ENCODE measurements at places on chromosomes 2 and 18.
A peak's percentile ranks its signal among the peaks of the same experiment; 100 is the strongest.

- no peak for DNase-seq
Measured at GRCh38 chr18:8348051-8348720, 261.1 kb upstream of the RAB12 start.

- no peak for DNase-seq
Measured at GRCh38 chr2:196200557-196200956, 29.2 kb upstream of the STK17B start.

GRCh38 chr2:30981510-30981909 is 156.7 kb downstream of the GALNT14 start:
- no peak for DNase-seq

DNA sequence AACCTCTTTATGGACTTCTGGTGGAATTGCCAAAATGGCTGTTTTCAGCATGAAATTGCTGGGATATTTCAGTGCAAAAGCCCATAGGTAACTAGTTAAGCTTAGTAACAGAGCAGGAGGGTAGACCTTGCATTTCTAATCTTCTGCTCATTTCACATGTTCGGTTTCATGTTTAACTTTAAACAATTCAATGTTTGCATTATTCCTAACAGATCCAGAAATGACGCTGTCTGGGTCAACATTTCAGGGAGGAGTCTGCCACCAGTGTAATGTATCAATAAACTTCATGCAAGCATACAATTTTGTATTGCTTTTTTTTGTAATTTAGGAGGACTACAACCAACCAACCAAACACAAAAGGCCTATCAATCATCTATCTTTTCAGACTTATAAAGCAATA is 22.4 kb downstream of the CABYR start:
- DNase-seq, result no peak

DNA sequence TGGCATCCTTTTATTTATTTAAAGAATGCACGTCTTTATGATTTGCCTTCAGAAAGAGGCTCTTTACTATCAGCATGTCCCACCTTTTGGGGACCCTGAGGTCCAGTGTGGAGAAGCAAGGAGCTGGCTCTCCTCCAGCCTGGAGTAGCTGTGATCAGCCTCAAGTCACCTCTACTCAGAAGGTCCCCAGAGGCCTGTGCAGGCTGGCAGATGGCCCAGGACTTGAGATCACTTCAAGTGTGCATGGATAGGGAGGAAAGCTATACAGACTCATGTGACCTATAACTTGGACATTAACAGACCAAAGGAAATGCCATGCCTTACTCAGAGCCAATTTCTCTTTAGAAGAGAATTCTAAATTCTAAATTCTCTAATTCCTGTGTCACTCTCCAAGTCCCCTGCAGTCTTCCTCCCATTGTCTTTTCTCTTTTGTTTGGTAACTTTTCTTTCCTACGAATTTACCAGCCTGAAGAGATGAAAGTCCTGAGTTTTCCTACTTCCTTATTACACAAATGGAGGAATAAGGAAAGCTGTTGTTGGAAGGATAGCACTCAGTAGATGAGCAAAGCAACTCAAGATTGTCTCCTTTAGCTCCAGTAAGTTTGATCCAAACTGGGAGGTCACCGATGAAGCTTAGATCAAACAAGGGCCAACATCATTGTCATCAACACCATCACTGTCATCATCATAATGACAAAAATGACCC is 163.9 kb downstream of the GFPT1 start:
- no peak for DNase-seq

DNA sequence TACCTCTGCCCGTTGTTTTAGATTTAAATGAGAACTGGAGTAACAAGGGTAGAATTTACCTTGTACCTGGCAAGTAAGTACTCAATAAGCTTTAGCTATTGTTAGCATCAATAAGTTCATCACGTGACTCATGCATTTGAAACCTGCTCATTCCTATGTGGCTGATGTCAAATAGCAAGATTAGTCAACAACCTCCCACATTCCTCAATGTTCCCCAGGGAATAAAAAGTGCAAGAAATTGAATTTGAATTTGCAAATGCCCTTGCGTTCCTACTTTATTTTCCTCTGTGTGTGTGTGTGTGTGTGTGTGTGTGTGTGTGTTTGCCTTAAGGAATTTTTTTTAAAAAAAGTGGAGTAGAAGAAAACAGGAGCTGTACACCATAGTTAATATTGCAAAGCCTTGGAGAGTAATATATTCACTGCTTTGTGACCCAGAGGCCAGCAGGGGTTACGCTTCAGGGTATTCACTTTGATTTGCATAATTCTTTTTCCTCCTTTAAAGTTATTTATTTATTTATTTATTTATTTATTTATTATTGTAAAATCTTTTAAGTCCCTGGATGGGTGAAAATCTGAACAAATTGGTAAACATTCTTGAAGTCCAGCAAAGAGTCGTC is 43.9 kb upstream of the DNAH7 start:
- DNase-seq, result no peak

- no peak for DNase-seq
Measured at GRCh38 chr18:11871501-11871900, 20.3 kb downstream of the CHMP1B start.

GRCh38 chr2:187838690-187839089 is 284.5 kb upstream of the TFPI start:
- DNase-seq, result no peak

- no peak for DNase-seq
Measured at GRCh38 chr2:151027151-151027550, 234.5 kb downstream of the RBM43 start.

DNA sequence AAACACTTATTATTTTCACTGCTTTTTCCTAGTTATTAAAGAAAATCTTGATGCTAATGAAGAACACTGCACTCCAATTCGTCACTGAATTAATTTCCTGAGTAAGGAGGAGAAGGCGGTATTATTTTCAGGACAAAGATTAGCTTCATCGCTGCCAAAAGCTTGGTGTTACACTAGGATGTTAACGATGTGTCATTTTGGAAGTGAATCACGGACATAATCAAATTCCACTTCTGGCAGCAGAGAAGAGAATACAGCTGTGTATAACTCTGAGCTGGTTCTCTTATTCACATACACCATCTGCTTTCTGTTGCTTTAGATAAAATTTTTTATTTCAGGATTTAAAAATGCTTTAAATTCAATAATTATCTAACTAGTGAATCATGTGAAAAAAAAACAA is 74.1 kb downstream of the SCG2 start:
- no peak for DNase-seq

- no peak for DNase-seq
Measured at GRCh38 chr2:8663997-8664396, 17.9 kb upstream of the ID2 start.

GRCh38 chr2:233901367-233901766 is 15.8 kb upstream of the TRPM8 start:
- DNase-seq, result no peak

GRCh38 chr2:238996331-238997136 is 148.6 kb downstream of the TWIST2 start:
- no peak for DNase-seq

- DNase-seq, result no peak
Measured at GRCh38 chr18:55233857-55234256, 274.6 kb upstream of the CCDC68 start.

GRCh38 chr2:18094277-18094676 is 215.8 kb downstream of the KCNS3 start:
- no peak for DNase-seq

GRCh38 chr18:48735681-48736255 is 196.9 kb downstream of the CTIF start:
- no peak for DNase-seq

DNA sequence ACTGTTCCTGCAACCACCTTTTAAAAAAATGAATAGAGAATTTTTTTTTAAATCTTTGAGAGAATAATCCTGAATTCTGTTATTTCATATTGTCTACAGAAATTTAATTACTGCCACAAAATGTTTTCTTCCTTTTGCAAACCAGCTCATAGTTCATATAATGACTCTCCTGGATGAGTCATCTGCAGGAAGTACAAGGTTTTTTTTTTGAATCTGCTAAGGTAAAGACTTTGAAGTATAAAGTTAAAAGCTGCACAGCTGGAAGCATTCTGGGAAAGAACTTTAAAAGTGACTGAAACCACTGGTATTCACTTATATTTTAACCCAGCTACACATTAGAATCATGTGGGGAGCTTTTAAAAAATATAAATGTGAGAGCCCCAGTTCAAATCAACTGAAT is 25.4 kb downstream of the SESTD1 start:
- no peak for DNase-seq

GRCh38 chr2:39512434-39512935 is 75.4 kb upstream of the MAP4K3 start:
- no peak for DNase-seq

DNA sequence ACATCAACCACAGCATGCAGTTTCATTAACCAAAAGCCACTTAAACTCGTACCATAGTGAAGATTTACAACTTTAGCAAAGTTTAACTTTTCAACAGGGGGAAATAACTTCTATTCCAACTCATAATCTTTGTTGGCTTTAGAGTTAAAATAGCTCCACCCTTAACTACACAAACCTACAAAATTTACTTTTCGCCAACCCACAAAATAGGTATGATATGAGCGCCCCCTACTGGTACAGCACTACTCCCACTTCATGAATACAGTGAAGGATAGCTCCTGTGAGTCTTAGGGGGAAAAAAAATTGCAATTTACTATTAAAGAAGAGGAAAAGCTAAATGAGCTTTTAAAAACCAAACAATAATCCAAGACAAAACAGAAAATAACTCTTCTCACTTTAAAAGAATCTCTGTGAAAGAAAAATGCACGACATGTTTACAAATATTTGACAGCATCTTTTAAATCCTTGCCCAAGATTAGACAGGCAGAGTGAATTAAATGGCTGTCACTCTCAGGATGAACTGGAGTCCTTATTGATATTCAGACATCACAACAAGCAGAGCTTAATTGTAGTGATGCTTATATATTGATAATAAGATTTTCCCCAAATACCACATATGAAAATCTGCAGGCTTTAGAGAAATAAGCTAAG is 32.2 kb downstream of the TMEFF2 start:
- peak; percentile 36 for DNase-seq

- DNase-seq, result no peak
Measured at GRCh38 chr2:96877631-96878092, 7.8 kb upstream of the SEMA4C start.

GRCh38 chr2:177340158-177340557 is 52.4 kb upstream of the AGPS start:
- no peak for DNase-seq

GRCh38 chr2:65220432-65221131 is 7.0 kb upstream of the ACTR2 start:
- DNase-seq, result no peak

- DNase-seq, result no peak
Measured at GRCh38 chr2:144511937-144512336, 8.0 kb downstream of the ZEB2 start.

GRCh38 chr2:208350610-208351009 is 56.0 kb upstream of the PTH2R start:
- DNase-seq, result no peak

DNA sequence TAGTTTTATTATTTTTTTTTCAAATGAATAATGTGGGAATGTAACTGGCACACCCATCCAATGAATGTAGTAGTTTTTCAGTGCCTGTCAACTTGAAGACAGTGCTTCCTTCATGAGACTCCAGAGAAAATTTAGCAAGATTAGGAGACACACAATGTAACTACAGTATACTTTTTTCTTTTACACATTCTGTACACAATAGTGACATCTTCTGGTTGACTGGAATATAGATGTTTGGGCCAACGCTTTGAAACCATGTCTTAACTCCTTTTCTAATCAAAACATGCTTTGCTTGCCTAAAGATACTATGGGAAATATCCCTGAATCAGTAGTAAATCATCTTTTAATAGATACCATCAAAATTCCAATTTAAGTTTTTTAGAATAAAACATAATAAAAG is 229.5 kb upstream of the ZC3H15 start:
- DNase-seq, result no peak

GRCh38 chr2:102434655-102435381 is 11.9 kb downstream of the IL18RAP start:
- no peak for DNase-seq

GRCh38 chr18:27824841-27825681 is 351.9 kb downstream of the CDH2 start:
- DNase-seq, result no peak

DNA sequence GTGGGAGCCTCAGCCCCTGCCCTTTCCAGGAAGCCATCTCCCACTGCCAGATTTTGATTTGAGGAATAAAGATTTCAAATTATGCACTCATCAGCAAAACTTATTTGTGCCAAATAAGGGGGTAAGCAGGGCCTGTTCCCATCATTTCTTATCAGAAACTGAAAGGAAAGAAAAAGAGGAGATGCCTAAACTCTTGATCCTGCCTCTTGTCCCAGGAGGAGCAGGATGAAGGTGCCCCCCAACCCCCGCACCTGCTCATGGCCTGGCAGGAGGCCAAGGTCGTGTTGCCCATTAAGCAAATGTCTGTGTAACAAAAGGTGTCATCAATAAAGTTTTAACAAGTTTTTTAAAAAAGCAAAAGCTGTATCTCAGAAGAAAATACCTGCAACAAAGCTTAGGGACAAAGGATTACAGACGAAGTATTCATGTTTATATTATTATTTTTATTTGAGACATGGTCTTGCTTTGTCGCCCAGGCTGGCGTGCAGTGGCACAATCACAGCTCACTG is 80.0 kb downstream of the INPP5D start:
- DNase-seq, result no peak

GRCh38 chr18:49764032-49764431 is 49.3 kb downstream of the ACAA2 start:
- no peak for DNase-seq

GRCh38 chr2:21792571-21792970 is 668.8 kb downstream of the TDRD15 start:
- no peak for DNase-seq

DNA sequence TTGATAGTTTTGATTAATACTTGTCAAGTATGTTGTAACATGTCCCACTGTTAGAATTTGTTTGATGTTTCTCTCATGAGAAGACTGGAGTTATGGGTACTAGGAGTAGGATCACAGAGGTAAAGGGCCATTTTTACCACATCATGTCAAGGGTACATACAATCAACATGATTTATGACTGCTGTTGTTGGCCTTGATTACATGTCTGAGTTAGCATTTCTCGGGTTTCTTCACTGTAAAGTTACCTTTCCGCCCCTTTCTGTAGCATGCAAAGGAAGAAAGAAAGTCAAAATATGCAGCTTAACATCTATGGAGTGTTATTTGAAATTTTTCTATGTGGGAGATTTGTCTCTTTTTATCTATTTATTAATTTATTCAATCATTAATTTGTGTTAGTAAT is 1456.4 kb downstream of the SUCLG1 start:
- no peak for DNase-seq

DNA sequence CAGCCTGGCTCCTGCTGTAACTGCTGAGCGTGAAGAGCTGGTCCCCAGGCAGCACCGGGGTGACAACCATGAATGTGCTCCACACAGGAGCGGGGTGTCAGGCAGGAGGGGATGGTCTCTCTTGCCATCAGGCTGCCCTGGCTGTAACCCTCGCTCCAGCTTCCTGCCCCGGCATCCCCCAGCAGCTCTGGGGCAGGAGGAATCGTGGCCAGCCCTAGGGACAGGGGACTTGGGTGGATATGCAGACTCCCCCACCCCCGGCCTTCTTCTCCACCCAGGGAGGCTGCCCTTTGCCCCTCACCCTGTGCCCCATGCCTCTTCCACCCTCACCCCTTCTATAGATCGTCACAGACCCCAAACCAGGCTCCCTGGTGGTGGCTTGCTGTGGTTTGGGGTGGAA is 69.4 kb upstream of the SMAD7 start:
- no peak for DNase-seq
